NCI-H1694 (cell line): ENCODE measurements at places on chromosomes 2 and 18.

DNA sequence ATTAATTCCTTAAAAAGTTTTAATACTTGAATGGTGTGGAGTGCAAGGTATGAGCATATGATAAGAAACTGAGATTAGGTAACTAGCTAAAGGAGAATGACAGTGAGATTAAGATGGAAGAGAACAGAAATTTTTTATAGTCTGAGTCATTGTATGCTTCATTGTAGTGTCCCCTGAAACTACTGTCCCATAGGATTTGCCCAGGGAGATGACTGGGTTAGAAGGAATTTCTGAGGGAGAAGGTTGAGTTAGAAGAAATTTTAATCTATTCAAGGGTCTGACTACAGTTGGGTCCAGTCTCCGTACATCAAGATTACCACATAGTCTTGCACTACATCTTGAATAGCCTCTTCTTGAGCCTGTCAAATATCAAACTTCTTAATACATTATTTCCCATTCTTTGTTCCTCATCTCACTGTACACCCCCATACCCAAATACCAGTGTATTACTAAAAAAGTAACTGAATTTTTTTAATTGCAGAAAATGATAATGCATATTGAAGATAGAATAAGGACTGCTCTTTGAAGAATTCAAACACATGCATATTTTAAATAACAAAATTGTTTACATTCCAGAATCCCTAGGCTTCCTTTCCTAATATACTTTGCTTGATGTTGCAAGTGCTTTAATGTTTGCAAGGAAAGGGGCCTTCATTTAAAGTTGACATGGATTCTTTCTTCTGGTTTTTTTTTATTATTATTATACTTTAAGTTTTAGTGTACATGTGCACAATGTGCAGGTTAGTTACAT, 314.3 kb upstream of the COL3A1 start:
- no peak for DNase-seq

DNA sequence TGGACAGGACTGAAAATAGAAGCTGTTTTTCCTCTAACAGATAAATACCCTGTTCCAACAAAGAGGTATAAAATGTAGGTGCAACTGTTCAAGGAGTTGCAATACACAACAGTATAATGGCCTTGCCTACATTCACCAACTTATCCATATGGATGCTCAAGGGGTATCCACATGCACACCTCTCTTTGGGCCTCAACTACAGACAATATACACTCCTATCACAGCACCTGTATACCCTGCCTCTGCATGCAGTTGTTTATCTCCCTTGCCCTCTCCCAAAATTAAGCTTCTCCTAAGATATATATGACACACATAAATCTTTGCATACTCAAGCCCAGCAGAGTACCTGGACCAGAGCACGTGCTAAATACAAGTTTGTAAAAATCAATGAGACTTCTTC, 37.3 kb downstream of the DARS1 start:
- DNase-seq = no peak

DNA sequence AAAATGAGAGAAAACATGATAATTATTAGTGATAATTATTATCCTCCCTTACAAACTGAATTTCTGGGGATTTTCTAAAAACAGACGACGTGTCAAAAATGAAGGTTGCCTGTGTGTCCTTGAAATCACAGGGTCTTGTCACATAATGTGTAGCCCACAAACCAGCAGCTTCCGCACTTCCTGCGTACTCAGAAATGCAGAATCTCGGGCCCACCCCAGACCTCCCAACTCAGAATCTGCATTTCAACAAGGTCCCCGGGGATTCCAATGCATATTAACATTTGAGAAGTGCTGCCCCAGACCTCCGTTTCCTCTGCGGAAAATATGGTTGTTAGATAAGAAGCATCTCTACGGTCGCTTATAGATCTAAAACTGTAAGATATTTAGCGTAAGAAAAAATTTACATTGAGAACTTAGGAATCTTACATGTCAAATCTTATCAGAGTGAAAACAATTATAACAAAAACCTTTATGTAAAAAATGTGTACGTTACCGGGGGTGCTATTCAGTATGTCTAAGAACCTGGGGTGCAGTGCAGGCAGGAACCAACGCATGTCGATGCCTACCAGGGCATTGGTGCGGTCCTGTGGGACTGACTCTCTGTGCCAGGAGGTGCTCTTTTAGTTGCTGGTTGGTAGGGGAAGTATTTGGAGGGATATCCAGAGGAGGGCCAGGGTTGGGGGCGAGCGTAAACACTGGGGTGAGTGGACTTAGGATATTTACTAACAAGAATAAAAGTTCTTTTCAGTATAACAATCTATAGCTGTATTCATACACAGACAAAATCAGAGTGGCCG, 15.2 kb downstream of the CDKL4 start:
- DNase-seq = no peak

- no peak for DNase-seq
These were observed 46.9 kb downstream of the NFATC1 start for GRCh38 chr18:79442508-79443221.

- DNase-seq = no peak
These were observed 18.2 kb downstream of the IWS1 start for GRCh38 chr2:127508023-127508630.

DNA sequence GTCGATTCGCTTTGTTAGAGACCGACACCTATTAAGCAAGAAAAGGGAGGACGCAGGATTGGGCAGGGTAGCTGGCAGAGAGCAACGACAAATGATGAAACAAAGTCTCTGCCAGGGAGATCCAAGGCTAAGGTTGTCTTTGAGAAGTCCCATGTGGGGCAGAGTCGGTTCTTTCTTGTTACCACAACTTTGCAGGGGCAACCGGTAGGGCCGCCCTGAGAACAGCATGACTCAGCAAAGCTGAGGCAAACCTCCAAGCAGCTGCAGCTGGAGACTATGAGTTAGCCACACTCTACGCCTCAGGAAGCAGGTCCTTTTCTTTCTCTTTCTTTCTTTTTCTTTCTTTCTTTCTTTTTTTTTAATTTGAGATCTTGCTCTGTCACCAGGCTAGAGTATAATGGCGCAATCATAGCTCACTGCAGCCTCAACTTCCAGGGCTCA, 452.3 kb upstream of the ID2 start:
- no peak for DNase-seq

DNA sequence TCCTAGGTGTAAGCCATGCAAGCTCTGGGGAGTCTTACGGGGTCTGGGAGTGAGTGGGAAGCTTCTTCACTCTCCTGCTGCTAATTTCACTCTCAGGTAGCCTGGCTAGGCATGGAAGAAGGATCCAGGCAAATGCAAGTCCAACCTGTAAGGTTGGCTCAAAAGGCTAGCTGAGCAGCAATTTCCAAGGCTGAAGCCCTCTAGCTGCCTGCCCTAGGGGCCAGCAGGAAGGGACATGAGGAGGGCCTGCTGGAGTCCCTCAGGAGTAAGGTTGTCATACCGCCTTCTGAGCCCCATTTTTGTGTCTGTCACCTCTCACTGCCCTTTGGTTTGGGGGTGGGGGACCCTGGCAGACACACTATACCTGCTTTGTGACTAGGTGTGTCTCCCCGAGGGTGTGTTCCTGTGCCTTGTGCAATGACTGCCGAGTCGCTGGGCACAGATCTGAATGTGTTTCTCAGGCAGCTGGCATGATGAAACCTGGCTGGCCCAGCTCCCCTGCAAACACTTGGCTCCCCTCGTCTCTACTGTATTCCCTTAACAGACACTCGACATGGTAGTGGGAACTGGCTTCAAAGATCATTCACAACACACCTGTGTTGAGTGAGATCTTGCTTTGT, 123.9 kb upstream of the FAM136A start:
- no peak for DNase-seq

- no peak for DNase-seq
These were observed 52.0 kb upstream of the ARL4C start for GRCh38 chr2:234548695-234549420.

DNA sequence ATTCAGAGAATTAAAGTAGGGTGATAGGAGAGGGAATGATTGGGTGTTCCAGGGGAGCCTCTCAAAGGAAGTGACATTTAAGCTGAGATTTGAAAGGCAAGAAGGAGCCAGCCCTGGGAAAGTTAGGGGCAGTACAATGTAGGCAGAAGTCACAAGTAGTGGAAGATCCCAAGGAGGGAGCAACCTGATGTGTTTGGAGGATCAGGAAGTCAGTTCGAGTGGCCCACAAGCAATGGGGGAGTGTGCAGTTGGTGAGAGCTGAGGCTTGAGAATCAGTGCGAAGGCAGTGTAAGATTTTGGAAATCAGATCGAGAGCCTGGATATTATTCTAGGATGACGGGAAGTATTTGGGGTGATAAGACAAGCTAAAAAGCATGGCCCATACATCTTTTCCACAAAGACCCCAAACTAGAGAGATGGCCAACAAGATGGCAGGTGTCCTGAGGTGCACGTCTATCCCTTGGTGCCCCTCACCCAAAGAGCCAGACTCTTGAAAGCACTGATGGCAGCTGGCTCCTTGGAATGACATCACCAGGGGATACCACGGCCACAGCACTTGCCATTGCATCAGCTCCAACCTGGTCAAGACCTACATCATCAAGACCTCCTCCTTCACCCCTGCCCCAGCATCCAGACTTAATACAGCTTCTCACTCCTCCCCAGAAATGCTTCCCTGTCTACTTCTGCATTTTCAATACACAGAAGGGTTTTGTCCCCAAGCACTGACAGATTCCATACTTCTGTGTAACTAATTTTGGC, 127.3 kb downstream of the BCL2 start:
- DNase-seq = no peak

GRCh38 chr2:4188561-4188960, 485.2 kb downstream of the DCDC2C start:
- no peak for DNase-seq

DNA sequence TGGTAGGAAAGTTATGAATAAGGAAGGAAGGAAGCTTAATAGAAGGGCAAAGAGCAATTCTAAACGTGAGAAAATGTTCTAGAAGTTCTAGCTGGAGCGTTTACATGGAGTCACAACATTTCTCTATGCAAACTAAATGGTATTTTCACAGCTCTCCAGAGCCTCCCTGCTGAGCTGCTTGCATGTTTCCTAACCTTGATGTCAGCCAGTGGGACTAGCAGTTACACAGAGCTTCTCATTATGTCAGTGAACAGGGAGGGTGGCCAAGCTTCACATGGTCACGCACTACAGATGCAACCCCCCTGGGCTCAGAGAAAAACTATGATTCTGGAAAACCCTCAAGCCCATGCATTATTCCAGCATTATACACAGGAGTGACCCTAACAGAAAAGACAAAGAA, 153.4 kb upstream of the CCDC150 start:
- no peak for DNase-seq

- DNase-seq = no peak
These were observed 14.6 kb upstream of the MBD2 start for GRCh38 chr18:54239091-54239490.

GRCh38 chr2:25960920-25961319, 21.4 kb downstream of the KIF3C start:
- DNase-seq = no peak

GRCh38 chr2:167945660-167946368, 301.6 kb downstream of the STK39 start:
- no peak for DNase-seq

GRCh38 chr2:220585241-220585640, 957.8 kb downstream of the SLC4A3 start:
- no peak for DNase-seq

DNA sequence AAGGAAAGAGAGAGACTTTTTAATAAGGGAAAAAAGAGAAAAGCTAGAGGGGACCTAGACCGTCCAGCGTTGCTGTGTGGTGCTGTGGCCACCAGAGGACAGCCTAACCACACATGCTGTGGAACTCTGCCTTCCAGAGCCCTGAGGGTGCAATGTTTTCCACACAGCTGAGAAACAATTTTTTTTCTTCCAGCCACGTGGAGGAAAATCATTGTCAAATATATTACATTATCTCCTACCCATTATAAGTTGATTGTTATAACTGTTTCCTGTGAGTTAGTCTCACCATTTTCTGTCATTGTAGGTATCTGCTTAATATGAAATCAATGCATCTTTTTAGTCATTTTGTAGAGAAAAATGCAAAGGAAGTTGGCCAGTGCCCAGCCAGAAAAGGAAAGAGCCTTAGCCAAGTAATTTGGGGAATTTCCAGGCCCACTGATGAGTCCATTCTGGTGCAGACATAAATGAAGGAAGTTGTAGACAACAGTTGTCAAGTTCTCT, 5.9 kb upstream of the MRPL19 start:
- peak; percentile 60 for DNase-seq

DNA sequence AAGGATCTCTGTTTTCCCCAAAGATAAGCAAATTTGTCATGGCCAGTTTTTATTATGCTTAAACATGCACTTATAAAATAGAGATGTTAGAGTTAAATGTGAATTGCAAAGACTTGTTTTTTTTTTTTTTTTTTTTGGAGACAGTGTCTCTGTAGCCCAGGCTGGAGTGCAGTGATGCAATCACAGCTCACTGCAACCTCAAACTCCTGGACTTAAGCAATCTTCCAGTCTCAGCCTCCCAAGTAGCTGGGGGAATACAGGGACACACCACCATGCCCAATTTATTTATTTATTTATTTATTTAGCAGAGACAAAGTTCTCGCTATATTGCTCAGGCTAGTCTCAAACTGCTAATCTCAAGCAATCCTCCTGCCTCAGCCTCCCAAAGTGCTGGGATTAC, 15.1 kb downstream of the PHOSPHO2 start:
- no peak for DNase-seq

DNA sequence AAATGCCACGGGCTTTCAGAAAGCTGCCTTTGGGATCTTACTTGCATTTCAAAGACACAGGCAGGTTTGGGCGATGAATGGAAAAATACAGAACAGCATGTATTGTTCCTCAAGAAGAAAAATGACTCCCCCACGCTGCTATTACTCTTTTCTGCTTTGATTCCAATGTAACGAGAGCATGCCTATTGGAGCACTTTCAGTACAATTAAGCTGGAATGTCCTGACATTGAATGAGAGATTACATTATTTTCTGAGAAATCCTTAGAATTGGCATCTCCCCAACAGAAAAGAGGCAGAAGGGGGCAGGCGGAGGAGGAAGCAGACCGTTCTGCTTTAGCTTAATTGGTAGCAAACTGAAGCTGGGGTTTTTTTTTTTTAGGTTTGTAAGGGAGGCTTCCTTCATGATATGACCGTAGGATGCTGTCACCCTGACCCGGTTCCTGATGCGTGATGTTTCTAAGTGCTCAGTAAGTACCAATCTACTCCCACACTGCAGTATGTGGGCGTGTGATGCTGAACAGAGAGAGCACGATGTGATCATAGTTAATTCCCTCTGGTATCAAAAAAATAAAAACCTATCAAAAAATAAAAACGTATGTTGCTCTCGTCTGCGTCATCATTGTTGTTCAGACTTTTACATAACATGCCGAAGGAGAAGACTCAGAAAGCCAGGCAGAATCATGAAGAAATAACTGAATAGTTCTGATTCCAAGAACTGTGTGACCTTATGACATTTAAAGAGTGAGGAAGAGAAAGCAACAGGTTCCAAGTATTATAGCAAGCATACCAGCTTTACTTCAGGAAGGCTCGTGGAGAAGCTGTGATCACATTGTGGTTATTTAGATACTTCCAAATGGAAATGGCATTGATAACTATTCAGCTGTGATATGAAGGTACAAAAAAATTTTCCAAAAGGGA, 40.5 kb downstream of the LONRF2 start:
- no peak for DNase-seq

- no peak for DNase-seq
These were observed 68.6 kb upstream of the RPE start for GRCh38 chr2:209933499-209934483.
